ENCODE measurements at places on chromosomes 1 and 21.

- DNase-seq: no peak
Observed at GRCh38 chr1:201593200-201593921, 54.4 kb downstream of the NAV1 start.

DNA sequence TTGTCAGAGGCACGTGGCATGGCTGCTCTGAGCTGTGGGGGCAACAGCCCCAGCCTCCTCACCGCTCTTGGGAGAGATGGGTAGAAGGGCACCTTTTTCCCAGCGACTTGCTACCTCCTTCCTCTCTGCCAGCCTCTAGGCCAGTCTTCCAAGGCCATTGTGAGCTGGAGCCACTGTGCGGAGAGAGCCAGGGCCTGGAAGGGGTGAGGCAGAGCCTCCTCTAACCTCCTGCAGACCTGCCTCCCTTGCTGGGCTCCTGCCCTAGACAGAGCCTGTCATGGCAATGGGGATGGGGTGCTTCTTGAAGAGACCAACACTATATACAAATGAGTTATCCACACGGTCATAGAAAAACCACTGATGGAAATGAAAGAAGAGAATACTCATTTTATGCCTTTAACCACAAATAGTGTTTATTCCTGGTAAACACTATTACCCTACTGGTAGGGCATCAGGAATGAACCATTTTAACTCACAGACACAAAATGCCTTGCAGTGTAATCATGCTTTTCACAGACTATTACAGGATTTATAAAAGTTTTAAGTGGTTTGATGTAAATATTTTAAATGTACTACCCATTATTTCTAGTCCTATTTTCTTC is 5.0 kb upstream of the IGFN1 start:
- no peak for DNase-seq

- no peak for DNase-seq
Observed at GRCh38 chr21:33374080-33374449, 29.1 kb upstream of the IFNGR2 start.

GRCh38 chr1:176382163-176382562 is 80.8 kb upstream of the PAPPA2 start:
- DNase-seq: no peak

DNA sequence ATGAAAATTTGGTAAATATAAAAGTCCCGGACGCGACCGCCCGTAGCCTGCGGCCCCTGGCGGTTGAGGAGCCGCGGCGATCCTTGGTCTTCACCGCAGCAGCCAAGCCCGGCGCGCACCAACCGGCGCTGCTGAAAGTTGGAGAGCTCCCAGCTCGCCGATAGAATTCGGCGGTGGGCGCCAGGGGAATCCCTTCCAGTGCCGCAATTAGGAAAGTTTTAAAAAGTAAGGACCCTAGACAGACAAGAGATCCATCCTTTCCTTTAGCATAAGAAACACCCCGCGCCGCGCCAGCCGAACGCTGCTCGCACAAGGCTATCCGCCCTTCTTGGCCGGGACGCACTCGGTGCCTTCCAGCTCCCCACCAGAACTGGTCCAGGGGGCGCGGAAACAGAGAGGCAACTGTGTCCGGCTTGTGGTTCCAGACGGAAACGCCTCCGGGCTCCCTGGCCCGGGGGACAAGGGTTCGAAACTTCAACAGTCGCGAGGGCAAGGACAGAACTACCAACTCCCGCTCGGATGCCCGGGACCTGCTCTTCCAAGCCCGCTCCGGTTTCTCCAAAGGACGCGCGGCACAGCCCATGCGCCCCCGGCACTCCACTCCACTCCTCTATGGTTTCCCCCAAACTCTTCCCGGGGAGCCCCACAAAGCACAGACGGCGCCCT is 1.7 kb downstream of the FAM78B start:
- DNase-seq: no peak

- DNase-seq: no peak
Observed at GRCh38 chr1:24301785-24302175, 17.4 kb upstream of the GRHL3 start.

- DNase-seq: no peak
Observed at GRCh38 chr1:9270290-9270883, 22.3 kb upstream of the SPSB1 start.

DNA sequence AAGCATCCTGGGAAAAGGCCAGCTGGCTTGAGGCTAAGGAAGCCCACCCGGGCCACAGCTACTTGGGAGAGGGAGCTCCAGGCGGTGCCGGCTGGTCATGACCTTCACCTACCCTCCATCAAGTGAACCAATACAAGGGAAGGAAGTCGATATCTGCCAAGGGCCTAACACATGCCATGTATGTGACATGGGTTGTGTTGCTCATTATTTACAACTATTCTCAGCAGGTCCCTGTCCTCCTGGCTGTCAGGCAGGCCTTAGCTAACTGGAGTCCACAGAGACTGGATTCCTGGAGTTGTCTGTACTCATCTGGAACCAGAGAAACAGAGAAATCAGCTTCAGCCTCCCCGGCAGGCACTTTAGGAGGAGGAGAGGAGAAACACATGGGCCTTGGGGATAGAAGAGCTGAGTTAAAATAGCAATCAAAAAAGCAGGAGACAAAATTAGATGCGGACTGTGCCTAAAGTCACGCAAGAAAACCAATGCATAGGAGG is 15.7 kb downstream of the TCEA3 start:
- DNase-seq: no peak

- DNase-seq: no peak
Observed at GRCh38 chr1:112673592-112674439, 643 bp upstream of the MOV10 start.

GRCh38 chr1:25993197-25993951 is 4.5 kb downstream of the PAFAH2 start:
- no peak for DNase-seq

DNA sequence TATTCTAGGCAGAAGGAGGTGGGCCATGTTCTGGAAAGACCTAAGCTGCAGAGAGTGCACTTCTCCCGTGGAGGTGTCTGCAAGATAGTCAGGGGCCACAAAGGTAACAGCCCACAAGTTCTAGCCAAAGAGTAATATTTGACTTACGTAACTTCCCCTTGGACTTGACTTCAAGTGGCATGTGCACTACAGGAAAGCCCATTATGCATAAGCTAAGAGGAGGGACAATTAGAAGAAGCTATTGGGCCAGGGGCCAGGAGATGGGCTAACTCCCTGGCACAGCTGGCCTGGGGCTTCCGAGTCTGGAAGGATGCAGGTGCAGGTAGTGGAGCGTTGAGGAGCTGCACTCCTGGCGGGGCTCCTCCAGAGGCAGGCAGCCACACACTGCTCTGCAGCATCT is 58.3 kb downstream of the ERG start:
- DNase-seq: no peak

GRCh38 chr1:21837476-21837875 is 25.4 kb downstream of the LDLRAD2 start:
- no peak for DNase-seq

GRCh38 chr1:224684979-224685425 is 68.9 kb downstream of the CNIH3 start:
- DNase-seq: no peak

GRCh38 chr1:113250161-113250560 is 140.2 kb upstream of the MAGI3 start:
- DNase-seq: no peak

DNA sequence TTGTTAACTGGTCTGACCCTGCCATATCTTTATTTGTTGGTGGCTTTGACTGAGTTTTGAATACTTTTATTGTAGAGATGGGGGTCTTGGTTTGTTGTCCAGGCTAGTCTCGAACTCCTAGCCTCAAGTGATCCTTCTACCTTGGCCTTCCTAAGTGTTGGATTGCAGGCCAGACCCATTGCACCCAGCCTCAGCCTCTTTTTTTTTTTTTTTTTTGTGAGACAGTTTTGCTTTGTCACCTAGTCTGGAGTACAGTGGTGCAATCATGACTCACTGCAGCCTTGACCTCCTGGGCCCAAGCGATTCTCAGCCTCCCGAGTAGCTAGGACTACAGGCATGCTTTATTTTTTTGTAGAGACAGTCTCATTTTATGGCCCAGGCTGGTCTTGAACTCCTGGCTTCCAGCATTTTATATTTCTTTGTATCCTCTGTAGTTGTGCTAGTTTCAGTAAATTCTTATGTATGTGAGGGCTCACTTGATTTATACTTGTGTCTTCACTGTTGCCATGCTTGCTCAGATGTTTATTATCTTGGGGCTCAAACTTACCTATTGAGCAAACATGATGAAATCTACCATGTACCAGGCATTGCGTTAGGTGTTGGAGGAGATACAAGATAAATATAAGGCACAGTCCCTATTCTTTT is 24.1 kb downstream of the THRAP3 start:
- no peak for DNase-seq

GRCh38 chr1:157982136-157982535 is 11.3 kb upstream of the KIRREL1 start:
- no peak for DNase-seq

DNA sequence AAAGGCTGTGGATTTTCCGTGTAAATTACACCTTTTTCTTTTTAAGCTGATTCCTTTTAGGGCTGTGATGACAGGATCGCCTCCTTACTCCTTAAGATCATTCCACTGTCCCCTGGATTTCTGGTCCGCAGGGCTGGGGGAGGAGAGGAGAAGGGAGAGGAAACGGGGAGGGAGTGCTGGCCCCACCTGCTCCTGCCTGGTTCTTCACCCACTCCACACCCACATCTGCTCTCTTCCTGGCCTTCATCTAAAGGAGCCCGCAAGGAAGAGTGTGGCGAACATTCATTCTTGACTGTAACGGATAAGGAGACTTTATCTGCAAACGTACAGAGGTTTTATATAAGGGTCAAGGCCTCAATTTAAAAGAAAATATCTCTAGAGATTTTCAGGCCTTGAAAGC is 242.0 kb downstream of the RHOU start:
- DNase-seq: no peak

GRCh38 chr21:32347977-32348376 is 44.8 kb downstream of the URB1 start:
- no peak for DNase-seq

DNA sequence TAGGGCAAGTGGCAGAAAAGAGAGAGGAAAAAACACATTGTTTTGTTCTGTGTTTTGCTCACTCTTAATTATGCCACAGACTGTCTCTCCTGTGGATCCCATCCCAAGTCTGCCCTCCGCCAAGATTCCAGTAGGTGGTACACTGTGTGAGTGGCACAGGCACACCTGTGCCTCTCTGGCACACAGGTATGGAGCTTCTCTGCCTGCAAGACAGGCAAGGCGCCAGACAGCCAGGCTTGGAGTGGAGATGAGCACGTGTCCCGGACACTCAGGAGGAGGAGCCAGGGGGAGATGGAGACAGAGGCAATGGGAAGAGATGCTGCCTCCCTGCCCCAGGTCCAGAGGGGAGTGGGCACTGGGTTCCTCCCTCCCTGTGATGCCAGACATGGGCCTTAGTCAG is 6.5 kb upstream of the GRIK3 start:
- no peak for DNase-seq

Measured in activated gamma-delta T cell treated with anti-CD3 and anti-CD28 coated beads, Interleukin-2, amount 50 U/mL, for 16 hours (primary cell).